ENCODE measurements at places on chromosomes 12 and 14. TPM values are rescaled to one million over a fixed set of nuclear protein-coding genes. Genes with fewer than 3 reads are reported as not detected.

DNA sequence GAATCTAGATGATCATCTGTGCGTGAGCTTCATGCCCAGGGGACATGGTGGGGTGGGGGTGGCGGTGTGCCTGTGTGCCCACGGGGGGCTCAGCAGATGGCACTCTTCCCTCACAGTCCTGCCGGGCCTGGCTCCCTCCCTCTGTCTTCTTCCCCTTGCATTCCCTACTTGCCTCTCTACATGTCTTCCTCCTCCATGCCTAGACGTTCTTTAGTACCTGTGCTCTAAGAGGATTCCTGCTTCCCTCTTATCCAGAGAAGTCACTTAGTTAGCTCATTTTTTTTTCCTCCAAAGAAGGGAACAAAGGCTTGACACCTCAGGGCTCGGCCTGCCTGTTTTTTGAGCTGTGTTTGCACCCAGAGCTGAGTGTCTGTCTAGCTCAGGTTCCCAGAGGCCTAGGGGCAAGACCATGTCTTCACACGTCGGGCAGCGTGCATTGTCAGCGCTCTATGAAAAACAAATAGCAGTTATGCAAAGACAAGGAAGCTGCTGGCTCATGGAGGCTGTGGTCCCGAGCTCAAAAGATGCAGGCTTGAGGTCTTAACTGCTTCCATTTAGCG is 48.8 kb downstream of the NINJ2 start:
- no peak for DNase-seq
- H3K27me3 ChIP-seq, result no peaks in the 10 kb centered on the region
- H3K4me3 ChIP-seq, result no peak overlapping the region

Gene RNASE3
- polyA plus RNA-seq, result 0.18 TPM

DNA sequence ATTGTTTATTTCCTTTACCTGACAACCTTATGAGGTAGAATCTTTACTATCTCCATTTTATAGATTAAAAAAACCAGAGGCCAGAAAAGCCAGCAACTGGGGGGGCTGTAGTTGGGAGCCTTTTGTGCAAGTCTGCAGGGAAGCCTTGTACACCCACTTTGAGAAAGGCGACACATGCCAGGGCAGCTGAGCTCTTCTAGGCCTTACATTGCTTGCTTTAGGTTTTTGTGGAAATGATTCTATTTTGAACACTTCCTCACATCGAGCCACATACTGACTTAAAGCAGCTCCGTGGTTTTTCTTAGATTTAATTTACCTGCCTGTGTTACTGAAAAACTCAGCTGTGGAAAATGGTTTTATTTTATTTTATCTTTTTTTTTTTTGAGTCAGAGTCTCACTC is 34.6 kb downstream of the EP400 start:
- no peak overlapping the region for H3K27ac ChIP-seq
- DNase-seq, result no peak
- H3K4me3 ChIP-seq, result no peak overlapping the region

- no peaks in the 10 kb centered on the region for H3K4me1 ChIP-seq
- H3K27ac ChIP-seq, result no peak overlapping the region
- H3K27me3 ChIP-seq, result peaks cover 100% of the 10 kb centered on the region
- H3K4me3 ChIP-seq, result no peak overlapping the region
These were observed 1.3 kb upstream of the TBX5 start for GRCh38 chr12:114406984-114407841.

- no peaks in the 10 kb centered on the region for H3K4me1 ChIP-seq
- no peak overlapping the region for H3K4me3 ChIP-seq
- H3K27ac ChIP-seq, result no peak overlapping the region
- no peak for DNase-seq
- H3K36me3 ChIP-seq, result no peaks in the 10 kb centered on the region
These were observed 27.1 kb upstream of the TCL1A start for GRCh38 chr14:95741038-95741490.

DNA sequence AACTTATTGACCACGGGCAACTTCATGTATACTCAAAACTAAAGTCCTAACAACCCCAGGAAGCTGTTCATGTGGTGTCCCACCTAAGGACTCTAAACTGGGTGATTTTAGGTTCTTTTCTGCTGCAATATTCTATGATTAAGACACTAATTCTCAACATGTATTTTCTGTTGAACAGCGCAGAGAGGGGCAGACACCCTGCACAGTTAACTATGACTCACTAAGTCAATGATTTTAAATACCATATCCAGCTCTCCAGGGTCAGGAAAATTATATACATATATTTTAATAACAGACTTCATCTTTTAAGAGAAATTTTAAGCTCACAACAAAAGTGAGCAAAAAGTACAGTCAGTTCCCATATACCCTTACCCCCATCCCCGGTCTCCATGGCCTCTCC is 85.0 kb downstream of the FOXN3 start:
- H3K27ac ChIP-seq, result no peak overlapping the region
- no peaks in the 10 kb centered on the region for H3K27me3 ChIP-seq
- peaks cover 4% of the 10 kb centered on the region for H3K4me1 ChIP-seq
- peaks cover 3% of the 10 kb centered on the region for H3K36me3 ChIP-seq
- DNase-seq, result no peak

Gene PSMB11
- not detected for polyA plus RNA-seq

DNA sequence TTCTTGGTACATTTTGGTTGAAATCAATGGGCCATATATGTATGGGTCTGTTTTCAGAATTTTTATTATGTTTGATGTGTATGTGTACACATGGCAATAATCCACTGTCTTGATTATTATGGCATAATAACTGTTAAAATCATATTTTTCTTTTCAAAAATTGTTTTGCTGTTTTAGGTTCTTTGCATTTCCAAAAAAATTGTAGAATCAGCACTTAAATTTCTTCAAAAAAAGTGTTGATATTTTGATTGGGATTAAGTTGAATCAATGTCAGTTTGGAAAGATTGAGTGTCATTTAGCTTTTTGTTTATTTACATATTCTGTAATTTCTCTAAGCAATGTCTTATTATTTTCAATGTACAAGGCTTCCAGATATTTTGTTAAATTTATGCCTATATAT is 154.1 kb downstream of the SLC5A8 start:
- H3K4me1 ChIP-seq, result peaks cover 20% of the 10 kb centered on the region
- H3K36me3 ChIP-seq, result no peaks in the 10 kb centered on the region
- no peaks in the 10 kb centered on the region for H3K27me3 ChIP-seq
- DNase-seq, result no peak

DNA sequence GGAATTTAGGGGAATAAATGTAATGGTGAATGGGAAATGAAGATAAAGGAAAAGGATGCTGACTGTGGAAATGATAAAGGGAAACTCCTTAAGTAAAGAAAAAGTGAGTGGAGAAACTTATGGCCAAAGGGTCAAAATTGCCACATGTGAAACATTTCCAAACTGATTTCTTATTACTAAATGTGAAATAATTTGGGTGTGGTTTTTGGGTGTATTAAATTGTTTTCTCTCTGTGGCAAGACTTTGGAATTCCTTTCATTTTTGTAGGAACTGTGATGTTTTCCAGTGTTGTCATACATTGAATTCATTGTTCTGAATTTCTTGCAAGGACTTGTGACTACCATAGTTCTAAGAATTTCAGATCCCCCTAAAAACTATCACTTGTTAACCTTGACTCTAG is 1891.5 kb upstream of the SEL1L start:
- no peaks in the 10 kb centered on the region for H3K4me1 ChIP-seq
- no peak for DNase-seq
- no peak overlapping the region for H3K27ac ChIP-seq
- H3K4me3 ChIP-seq, result no peak overlapping the region
- H3K27me3 ChIP-seq, result no peaks in the 10 kb centered on the region

DNA sequence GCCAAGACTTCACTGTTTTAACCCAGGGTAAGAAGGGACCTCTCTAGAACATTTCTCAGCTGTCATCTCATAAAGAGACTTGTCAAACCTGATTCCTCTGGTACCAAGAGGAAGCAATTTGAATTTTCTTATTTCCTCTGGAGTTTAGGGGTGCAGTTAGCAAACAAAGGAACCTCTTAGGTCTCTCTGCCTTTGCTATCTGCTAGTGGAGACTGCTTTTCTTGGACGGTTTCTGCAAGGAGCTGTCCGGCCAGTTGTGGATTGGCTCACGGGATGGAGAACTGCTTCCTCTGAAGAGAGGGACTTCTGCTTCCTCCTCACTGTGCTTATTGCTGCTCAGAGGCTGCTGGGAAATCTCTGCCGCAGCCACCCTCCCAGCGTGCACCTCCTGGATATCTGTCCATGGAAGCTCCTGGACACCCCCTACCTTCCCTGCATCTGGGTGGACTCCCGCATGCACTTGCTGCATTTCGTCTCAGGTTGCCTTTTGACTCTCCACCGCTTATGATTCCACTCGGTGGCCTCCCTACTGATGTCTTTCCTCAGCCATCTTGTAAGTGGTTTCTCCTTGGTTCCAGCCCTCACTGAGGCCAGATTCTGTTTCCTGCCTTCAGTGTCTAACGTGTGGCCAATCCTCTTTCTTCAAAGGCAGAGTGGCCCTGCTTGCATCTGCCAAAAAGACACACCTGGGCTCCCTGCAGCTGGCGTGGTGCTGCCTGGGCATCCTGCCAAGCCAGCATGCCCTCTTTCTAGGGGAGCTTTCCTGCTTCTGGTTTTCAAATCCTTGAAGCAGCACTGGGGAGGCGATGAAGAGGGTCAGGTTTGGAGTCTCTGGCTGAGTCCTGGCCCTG is 187.3 kb downstream of the CHST11 start:
- H3K36me3 ChIP-seq, result no peaks in the 10 kb centered on the region
- H3K27ac ChIP-seq, result no peak overlapping the region
- no peak overlapping the region for H3K4me3 ChIP-seq
- DNase-seq, result no peak

DNA sequence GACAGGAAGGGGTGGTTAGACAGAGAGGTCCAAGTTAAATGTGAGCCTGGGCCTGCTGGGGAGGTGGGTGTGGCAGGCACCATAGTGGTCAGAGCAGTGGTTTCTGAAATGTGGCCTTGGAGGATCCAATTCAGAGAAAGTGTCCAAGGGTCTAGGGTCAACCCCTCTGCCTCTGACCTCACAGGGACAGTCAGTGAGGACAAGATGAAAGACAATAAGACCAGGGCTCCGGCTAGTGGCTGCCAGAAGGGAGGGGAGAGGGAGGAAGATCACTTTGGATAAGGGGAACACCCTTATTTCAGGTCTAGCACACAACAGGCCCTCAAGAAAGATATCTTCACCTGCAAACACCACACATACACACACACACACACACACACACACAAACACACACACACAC is 335.1 kb downstream of the MED13L start:
- no peak overlapping the region for H3K27ac ChIP-seq
- no peak overlapping the region for H3K4me3 ChIP-seq
- H3K36me3 ChIP-seq, result no peaks in the 10 kb centered on the region
- no peak for DNase-seq
- H3K4me1 ChIP-seq, result no peaks in the 10 kb centered on the region
- no peaks in the 10 kb centered on the region for H3K27me3 ChIP-seq

Gene SLC4A8
- polyA plus RNA-seq, result 6.3 TPM

Gene ARL1
- polyA plus RNA-seq, result 97.6 TPM

Gene MIPOL1
- polyA plus RNA-seq, result 10.0 TPM

Gene CCDC177
- 0.07 TPM for polyA plus RNA-seq

DNA sequence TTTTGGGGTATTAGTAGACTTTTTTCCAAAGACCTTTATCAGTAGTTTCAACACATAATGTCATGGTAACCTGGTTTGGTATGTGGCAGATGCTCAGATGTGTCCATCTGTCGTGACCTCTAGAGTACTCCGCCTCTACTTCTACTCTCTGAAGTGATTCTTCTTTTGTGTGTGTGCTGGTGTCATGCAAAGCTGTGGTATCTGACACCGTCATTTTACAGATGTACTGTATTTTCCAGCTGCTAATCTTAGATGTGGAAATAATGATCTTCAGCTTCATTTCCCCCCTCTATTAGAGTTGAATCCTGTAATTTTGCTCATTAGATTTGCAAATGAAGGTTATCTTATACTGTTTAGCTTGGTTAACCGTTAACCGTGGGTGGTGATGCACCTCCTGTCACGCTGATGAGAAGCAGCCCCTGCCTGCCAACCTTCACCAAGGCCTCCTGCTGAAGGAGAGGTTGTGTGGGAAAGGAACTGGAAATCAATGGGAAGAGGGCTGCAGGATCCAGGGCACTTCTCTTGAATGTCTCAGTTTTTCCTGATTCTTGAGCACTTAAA is 222.4 kb upstream of the AMIGO2 start:
- no peak overlapping the region for H3K27ac ChIP-seq
- DNase-seq, result no peak
- no peaks in the 10 kb centered on the region for H3K36me3 ChIP-seq
- H3K4me1 ChIP-seq, result no peaks in the 10 kb centered on the region

GRCh38 chr12:131825146-131825892 is 2.9 kb upstream of the MMP17 start:
- H3K4me3 ChIP-seq, result no peak overlapping the region
- peaks cover 6% of the 10 kb centered on the region for H3K4me1 ChIP-seq
- DNase-seq, result no peak
- H3K27me3 ChIP-seq, result peaks cover 39% of the 10 kb centered on the region
- H3K27ac ChIP-seq, result no peak overlapping the region
- no peaks in the 10 kb centered on the region for H3K36me3 ChIP-seq

GRCh38 chr12:123268850-123269249 is 2.8 kb downstream of the CDK2AP1 start:
- no peak for DNase-seq
- H3K27ac ChIP-seq, result peak overlapping the region; percentile 53
- H3K36me3 ChIP-seq, result peaks cover 22% of the 10 kb centered on the region

Gene MMP17
- 8.3 TPM for polyA plus RNA-seq

Gene BMAL2
- 6.5 TPM for polyA plus RNA-seq

- H3K4me1 ChIP-seq, result peaks cover 25% of the 10 kb centered on the region
- H3K27me3 ChIP-seq, result no peaks in the 10 kb centered on the region
- H3K27ac ChIP-seq, result no peak overlapping the region
- no peaks in the 10 kb centered on the region for H3K36me3 ChIP-seq
- H3K4me3 ChIP-seq, result no peak overlapping the region
- DNase-seq, result no peak
These were observed 110.1 kb upstream of the PELI2 start for GRCh38 chr14:56008150-56008549.

DNA sequence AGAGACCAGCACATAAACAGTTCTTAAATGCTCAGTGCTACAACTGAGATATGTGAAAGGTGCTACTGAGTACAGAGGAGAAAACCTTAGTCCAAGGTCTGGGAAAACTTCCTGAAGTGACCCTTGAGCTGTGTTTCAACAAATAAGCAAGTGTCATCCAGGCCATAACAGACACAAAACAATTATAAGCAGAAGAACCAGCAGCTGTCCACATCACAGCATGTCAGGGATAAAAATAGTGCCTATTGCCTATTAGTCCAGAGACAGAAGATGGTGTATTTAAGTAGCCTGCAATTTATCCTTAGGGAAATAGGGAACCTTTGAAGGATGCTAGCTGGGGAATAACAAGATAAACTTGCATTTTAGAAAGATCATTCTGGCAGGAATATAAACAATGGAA is 237.8 kb downstream of the SPTSSA start:
- H3K27me3 ChIP-seq, result peaks cover 15% of the 10 kb centered on the region
- no peaks in the 10 kb centered on the region for H3K36me3 ChIP-seq
- DNase-seq, result no peak
- H3K4me3 ChIP-seq, result no peak overlapping the region

Gene TMPRSS12
- 0.01 TPM for polyA plus RNA-seq

- H3K27me3 ChIP-seq, result no peaks in the 10 kb centered on the region
- H3K27ac ChIP-seq, result no peak overlapping the region
- peaks cover 47% of the 10 kb centered on the region for H3K4me1 ChIP-seq
These were observed 17.6 kb upstream of the ZFP36L1 start for GRCh38 chr14:68810173-68811153.

Gene SMIM41
- polyA plus RNA-seq, result 0.88 TPM
